ENCODE measurements at places on chromosomes 4 and X. TPM values are rescaled to one million over a fixed set of nuclear protein-coding genes. Genes with fewer than 3 reads are reported as not detected.

DNA sequence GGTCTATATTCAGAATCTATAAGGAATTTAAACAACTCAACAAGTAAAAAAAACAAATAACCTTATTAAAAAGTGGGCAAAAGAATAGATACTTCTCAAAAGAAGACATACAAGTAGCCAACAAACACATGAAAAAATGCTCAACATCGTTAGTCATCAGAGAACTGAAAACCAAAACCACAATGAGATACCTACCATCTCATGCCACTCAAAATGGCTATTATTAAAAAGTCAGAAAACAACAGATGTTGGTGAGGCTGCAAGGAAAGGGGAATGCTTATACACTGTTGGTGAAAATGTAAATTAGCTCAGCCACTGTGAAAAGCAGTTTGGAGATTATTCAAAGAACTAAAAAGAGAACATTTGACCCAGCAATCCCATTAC lies 201.6 kb downstream of the QDPR start:
- H3K27me3 ChIP-seq, result no peaks in the 10 kb centered on the region
- H3K4me1 ChIP-seq, result peaks cover 14% of the 10 kb centered on the region
- DNase-seq, result peak; percentile 57
- H3K36me3 ChIP-seq, result no peaks in the 10 kb centered on the region
- peak overlapping the region; percentile 45 for H3K27ac ChIP-seq

DNA sequence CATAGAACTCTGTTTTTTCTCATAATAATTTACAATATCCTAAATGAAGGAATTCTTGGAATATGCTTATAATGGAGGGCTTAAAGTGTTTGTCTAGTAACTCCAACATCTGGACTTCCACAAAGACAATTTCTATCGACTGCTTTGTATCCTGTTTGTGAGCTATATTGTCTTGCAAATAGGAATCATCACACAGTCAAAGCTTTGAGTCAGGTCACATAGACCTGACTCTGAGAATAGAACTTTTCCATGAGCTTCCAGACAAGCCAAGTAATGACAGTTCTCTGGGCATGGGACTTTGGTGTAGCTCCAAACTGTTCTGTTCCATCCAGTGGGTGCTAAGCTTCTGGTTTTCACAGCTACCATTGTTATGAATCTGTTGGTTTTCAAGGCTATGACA lies 75.2 kb upstream of the GALNT7 start:
- no peaks in the 10 kb centered on the region for H3K36me3 ChIP-seq
- H3K4me3 ChIP-seq, result no peak overlapping the region
- H3K27me3 ChIP-seq, result peaks cover 8% of the 10 kb centered on the region
- H3K4me1 ChIP-seq, result no peaks in the 10 kb centered on the region

DNA sequence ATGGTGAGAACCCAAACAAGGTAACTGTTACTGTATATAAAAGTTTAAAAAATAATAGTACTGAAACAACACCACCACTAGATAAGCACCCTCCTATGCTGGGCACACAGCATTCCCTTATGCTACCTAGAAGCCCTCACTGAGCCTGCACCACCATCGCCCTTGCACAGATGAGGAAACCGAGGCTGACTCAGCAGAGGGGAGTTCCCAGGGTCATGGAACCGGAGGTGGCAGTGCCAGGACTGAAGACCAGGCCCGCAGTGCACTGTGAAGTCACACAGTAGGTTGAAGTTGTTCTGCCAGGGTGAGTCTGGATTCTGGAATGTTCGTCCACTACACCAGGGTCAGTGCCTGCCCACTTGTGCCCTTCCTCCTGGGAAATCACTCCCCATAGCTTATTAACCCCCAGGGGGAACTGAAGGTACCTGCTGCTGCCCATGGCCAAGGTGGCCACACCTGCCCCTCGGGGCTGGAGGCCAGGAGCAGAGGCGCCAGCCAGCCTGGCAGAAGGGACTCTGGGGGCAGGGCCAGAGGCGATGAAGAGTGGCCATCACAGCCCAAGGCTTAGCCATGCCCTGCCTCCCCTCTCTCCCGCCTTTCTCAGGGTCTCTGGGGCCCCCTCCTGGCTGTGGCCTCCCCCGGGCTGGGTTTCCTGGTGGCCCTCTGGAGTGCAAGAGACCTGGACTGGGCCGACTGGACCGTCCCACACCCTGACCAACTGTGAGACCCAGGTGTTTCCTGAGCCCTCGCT lies 15.1 kb upstream of the ABLIM2 start:
- peaks cover 14% of the 10 kb centered on the region for H3K27me3 ChIP-seq
- H3K36me3 ChIP-seq, result no peaks in the 10 kb centered on the region
- H3K27ac ChIP-seq, result no peak overlapping the region
- DNase-seq, result no peak

DNA sequence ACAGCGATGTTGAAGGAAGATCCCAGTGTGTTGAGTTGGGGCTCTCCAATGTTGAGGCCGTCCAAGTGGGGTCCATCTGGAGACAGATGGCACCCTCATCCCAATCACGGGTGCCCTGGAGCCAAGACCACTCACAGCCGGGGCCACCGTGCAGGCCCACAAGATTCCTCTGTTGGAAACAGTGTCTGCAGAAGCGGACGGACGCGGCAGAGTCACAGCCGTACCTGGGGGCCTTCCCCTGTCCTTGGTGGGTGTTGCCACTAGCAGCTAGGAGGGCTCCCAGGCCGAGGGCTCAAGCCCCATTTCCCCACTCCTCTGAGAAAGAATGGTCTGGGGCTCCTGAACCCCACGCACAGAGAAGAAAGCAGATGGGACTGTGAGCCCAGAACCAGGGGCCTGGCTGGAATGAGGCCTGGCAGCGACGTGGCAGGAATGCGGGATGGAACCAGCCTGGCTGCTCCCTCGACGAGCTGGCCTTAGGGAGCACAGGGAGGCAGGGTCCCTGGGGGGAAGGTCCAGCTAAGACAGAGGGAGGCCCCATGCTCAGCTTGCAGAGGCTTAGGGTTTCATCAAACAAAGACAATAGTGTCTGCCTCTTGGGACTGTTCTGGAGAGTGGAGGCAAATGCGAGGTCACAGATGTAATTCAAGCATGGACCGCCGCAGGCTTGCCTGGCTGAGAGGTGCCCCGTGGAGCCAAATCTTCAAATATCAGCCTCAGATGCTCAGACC lies 228.9 kb downstream of the AFAP1 start:
- H3K36me3 ChIP-seq, result no peaks in the 10 kb centered on the region
- H3K4me1 ChIP-seq, result no peaks in the 10 kb centered on the region
- no peaks in the 10 kb centered on the region for H3K27me3 ChIP-seq
- no peak overlapping the region for H3K27ac ChIP-seq

GRCh38 chr4:48295116-48295515 lies 25.5 kb upstream of the TEC start:
- H3K27ac ChIP-seq, result no peak overlapping the region
- H3K27me3 ChIP-seq, result no peaks in the 10 kb centered on the region
- peak; percentile 51 for DNase-seq

DNA sequence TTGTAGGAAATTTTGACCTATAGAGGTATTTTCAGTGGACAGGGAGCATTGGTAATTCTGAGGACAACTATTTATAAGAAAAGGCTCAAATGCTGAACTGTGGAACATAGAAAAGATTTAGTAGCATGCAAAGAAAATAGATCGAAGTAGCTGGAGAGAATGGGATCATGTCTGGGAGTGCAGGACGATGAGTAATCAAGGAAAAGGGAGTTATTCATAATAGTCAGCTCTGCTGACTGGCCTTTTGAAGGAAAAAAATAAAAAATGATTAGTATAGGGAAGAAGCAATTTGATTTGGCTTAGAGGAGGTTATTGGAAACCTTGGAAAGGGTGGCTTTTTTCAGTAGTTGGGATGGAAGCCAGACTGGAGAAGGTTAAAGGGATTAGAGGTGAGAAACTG lies 22.9 kb upstream of the ANK2 start:
- H3K36me3 ChIP-seq, result no peaks in the 10 kb centered on the region
- no peaks in the 10 kb centered on the region for H3K27me3 ChIP-seq
- H3K27ac ChIP-seq, result 0 out of 2 replicates have a peak overlapping the region, but pooled peaks have one; percentile 11
- peaks cover 19% of the 10 kb centered on the region for H3K4me1 ChIP-seq
- peak overlapping the region; percentile 25 for H3K4me3 ChIP-seq

- no peaks in the 10 kb centered on the region for H3K4me1 ChIP-seq
- H3K27ac ChIP-seq, result no peak overlapping the region
- no peaks in the 10 kb centered on the region for H3K36me3 ChIP-seq
- DNase-seq, result no peak
- H3K27me3 ChIP-seq, result no peaks in the 10 kb centered on the region
Measured at GRCh38 chr4:58551676-58552075, 1441.5 kb upstream of the IGFBP7 start.

- no peaks in the 10 kb centered on the region for H3K27me3 ChIP-seq
- DNase-seq, result no peak
- peaks cover 12% of the 10 kb centered on the region for H3K36me3 ChIP-seq
- no peak overlapping the region for H3K4me3 ChIP-seq
- no peaks in the 10 kb centered on the region for H3K4me1 ChIP-seq
- no peak overlapping the region for H3K27ac ChIP-seq
Measured at GRCh38 chr4:106109929-106110328, 206.1 kb downstream of the TBCK start.

- H3K4me3 ChIP-seq, result no peak overlapping the region
- no peaks in the 10 kb centered on the region for H3K27me3 ChIP-seq
- DNase-seq, result peak; percentile 34
- H3K36me3 ChIP-seq, result no peaks in the 10 kb centered on the region
Measured at GRCh38 chr4:84530871-84531270, 31.8 kb upstream of the NKX6-1 start.

DNA sequence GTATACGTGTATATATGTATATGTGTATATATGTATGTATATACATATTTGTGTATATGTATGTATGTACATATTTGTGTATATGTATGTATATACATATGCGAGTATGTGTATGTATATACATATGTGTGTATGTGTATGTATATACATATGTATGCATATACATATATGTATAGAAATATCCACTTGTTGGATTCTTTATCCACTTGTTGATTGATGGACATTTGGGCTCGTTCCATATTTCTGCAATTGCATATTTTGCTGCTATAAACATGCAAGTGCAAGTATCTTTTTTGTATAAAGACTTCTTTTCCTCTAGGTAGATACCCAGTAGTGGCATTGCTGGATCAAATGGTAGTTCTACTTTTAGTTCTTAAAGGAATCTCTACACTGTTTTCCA lies 25.5 kb upstream of the NHSL2 start:
- no peak overlapping the region for H3K4me3 ChIP-seq
- H3K27me3 ChIP-seq, result no peaks in the 10 kb centered on the region
- H3K4me1 ChIP-seq, result no peaks in the 10 kb centered on the region
- no peak overlapping the region for H3K27ac ChIP-seq
- no peak for DNase-seq

DNA sequence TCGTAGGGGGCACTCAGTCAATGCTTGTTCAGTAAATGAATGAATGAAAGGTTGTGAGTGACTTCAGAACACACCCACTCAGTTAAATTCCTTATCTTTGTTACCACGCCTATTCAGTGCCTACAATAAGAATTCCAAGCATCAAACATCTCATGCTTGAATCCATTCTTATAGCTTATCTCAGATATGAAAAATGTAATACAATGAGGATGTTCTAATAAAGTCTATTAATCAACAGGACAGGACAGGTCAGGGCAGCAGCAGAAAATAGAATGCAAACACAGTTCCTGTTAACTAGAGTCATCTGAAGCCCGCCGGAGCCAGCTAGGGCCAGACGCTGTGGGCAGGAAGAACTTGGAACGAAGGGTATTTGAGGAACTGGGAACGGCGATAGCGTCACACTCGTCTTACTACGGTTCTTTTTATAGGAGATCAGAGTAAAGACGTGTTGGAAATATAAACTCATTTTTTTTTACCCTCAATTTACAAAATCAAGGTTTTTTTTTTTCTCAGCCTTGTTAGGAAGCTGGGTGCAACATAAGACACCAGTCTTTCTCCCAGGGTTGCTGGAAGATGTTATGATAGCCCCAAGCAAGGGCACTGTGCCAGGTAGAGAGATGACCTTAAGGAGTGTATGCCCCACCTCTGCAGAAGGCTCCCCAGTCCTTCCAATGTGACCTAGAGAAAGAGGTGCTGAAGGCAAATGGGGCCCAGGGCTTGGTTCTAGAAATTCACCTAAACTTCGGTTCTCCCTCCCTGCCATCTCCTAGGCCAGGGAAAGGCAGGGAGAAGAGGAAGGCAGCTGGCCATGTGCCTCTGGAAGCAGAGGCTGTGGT lies 48.3 kb downstream of the SEL1L3 start:
- no peaks in the 10 kb centered on the region for H3K27me3 ChIP-seq
- peak overlapping the region; percentile 27 for H3K4me3 ChIP-seq
- peaks cover 68% of the 10 kb centered on the region for H3K4me1 ChIP-seq

DNA sequence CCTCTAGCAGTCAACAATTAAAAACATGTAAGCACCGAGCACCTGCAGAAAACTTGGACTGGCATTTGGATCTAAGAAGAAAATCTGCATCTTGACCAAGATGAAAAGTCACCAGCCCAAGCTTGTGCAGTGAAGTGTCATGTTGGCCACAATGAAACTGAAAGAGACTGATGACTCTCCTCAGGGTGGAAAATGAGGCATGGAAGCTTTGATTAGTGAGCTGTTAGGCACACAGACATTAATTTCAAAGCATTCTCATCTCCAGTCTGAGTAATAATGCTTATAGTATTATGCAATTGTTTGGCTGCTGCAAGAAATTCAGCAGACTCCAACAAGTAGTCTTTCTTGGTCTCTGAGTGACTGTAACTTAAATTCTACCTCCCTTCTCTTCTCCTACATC lies 150.1 kb downstream of the AR start:
- H3K4me3 ChIP-seq, result no peak overlapping the region
- H3K27ac ChIP-seq, result peak overlapping the region; percentile 52
- peaks cover 27% of the 10 kb centered on the region for H3K4me1 ChIP-seq
- no peaks in the 10 kb centered on the region for H3K36me3 ChIP-seq

GRCh38 chrX:97704881-97705280 lies 821.2 kb downstream of the RPA4 start:
- no peaks in the 10 kb centered on the region for H3K4me1 ChIP-seq
- no peaks in the 10 kb centered on the region for H3K27me3 ChIP-seq
- DNase-seq, result no peak
- no peak overlapping the region for H3K4me3 ChIP-seq
- H3K36me3 ChIP-seq, result no peaks in the 10 kb centered on the region
- no peak overlapping the region for H3K27ac ChIP-seq

DNA sequence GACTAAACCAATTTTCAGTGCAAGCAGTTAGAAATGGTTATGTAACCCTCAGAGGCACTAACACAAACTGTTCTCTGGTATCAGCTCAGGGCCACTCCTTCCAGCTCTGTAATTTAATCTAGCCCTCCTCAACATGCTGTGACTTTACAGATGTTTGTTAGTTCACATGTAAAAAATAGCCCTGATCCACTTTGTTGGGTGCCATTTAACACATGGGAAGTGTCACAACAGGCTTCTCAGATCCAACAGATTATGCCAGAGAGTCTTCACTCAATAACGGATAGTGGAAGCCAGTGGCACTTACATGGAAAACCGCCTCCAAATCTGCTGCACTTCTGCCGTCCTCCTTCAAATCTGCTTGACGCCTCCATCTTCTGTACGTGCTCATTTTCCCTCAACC lies 51.6 kb downstream of the ATP8A1 start:
- H3K27ac ChIP-seq, result no peak overlapping the region
- no peak for DNase-seq
- H3K27me3 ChIP-seq, result no peaks in the 10 kb centered on the region
- no peaks in the 10 kb centered on the region for H3K4me1 ChIP-seq
- H3K36me3 ChIP-seq, result no peaks in the 10 kb centered on the region

The XAGE1A gene
- total RNA-seq, result not detected

The PPP1R3F gene
- total RNA-seq, result 6.2 TPM

The HNRNPD gene
- 19.5 TPM for total RNA-seq

The TSPAN7 gene
- not detected for total RNA-seq

The SRPK3 gene
- not detected for total RNA-seq

The RNF128 gene
- total RNA-seq, result 0.54 TPM

The THOC2 gene
- total RNA-seq, result 47.8 TPM

The GASK1B gene
- 6.2 TPM for total RNA-seq

The ANKRD50 gene
- total RNA-seq, result 16.4 TPM
